Activated CD4-positive, alpha-beta T cell treated with anti-CD3 and anti-CD28 coated beads, Interleukin-2, amount 50 U/mL, for 4 hours (primary cell): ENCODE measurements at places on chromosomes 5 and 9.

DNA sequence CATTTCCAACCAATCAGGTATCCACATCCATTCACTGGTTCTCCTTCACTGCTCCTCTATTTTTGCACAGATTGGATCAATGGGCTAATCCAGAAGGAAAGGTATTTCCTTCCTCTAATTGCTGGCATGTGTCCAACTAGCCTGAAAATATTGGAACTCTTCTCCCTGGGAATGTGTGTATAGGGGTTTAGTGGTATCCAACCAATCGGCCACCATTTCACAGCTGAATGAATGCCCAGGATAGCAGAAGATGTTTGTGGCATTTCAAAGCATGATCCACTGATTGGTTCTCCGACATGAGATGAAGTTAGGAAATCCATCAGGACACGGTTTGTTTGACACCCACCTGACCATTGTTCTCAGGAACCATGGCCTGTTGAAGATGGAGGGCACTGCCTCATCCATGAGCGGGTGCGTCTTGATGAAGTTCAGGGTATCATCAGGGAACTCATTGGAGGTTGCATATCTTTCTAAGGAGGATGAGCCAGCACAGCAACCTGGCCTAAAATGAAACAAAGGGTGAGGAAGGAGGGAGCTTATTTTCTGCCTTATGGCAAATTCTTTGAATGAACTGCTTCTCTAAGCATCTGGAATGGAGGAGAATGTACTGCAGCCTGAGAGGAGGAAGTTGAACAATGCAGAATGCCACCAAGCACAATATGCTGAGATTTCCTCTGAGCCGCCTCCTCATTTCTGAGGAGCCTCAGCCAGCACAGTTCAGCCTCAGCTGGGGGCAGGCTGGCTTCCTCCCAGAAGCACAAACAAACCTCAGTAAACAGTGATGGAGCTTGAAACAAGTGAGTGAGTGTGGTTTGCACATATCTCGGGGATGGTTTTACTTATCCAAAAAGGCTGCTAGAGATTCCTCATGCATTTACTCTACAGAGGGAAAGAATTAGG lies 94.6 kb downstream of the SEMA6A start:
- no peak for DNase-seq

- no peak for DNase-seq
These were observed 411.2 kb upstream of the SLC30A5 start for GRCh38 chr5:68682400-68683160.

- DNase-seq: no peak
These were observed 25.2 kb upstream of the BASP1 start for GRCh38 chr5:17192191-17192590.

- no peak for DNase-seq
These were observed 263.6 kb downstream of the FANCC start for GRCh38 chr9:95053611-95054570.

DNA sequence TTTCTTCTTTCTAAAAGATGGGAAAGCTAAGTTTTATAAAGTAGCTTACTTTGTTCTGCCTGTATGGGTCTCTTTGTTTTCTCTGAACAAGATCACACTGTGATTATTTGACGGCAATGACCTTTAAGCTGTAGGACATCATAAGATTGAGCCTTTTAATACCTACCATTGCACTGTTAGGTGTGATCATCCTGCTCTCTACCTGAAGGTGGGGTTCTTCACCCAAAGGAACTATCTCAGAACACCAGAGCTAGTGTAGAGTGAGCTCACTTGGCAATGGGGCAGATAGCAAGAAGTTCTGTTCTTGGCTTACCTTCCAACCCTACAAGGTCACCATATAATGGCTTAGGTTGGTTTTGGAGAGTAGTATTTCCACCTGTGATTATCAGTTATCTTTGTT lies 200.2 kb downstream of the SPATA31D1 start:
- no peak for DNase-seq

GRCh38 chr9:27303219-27303618 lies 6.3 kb upstream of the EQTN start:
- no peak for DNase-seq

DNA sequence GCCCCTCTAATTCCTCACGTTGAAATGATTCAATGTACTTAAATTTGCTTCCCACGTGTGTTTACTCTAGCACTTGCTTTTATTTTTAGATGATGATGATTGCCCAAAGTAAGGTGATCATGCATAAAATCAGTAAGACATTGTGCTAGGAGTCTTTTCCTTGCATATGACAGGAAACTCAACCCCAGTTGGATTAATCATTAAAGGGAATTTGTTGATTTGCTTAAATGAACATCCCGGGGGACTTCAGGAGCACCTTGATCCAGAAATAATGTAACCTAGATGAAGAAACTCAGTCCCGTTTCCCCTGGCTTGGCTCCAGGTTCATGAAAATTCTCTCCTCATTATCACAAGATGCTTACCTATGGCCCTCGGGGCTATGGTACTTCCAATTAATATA lies 106.1 kb upstream of the STC2 start:
- DNase-seq: no peak

DNA sequence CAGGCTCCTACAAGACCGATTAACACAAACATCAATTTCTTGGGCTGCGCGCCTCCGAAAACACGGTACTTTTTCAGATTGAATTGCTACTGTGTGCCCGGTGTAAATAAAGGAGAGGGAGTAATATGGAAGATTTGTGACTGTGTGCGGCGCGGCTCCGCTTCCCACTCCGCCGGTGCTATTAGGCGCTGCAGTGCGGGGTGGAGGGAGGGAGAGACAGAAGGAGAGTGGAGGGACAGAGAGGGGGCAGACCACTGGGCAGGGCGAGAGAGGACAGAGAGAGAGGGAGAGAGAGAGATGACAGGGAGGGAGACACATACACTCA lies 24.7 kb upstream of the RNU6ATAC start:
- DNase-seq: no peak

- no peak for DNase-seq
These were observed 1078.3 kb upstream of the DMAC1 start for GRCh38 chr9:8877753-8878494.

DNA sequence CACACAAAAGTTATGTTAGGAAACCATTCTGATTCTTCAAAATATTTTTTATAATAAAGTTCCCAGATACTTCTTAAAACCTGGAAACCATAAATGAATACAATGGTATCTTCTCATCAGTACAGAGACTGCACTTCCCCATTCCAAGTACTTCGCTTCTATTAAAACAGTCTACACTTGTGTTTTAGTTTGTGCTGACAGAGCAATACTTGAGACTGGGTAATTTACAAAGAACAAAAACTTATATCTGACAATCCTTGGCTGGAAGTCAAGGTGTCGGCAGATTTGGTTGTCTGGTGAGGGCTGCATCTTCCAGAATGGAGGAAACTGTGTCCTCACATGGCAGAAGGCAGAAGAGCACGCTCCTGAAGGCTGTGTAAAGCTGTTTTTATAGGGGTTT lies 70.1 kb downstream of the RFX3 start:
- DNase-seq: no peak

DNA sequence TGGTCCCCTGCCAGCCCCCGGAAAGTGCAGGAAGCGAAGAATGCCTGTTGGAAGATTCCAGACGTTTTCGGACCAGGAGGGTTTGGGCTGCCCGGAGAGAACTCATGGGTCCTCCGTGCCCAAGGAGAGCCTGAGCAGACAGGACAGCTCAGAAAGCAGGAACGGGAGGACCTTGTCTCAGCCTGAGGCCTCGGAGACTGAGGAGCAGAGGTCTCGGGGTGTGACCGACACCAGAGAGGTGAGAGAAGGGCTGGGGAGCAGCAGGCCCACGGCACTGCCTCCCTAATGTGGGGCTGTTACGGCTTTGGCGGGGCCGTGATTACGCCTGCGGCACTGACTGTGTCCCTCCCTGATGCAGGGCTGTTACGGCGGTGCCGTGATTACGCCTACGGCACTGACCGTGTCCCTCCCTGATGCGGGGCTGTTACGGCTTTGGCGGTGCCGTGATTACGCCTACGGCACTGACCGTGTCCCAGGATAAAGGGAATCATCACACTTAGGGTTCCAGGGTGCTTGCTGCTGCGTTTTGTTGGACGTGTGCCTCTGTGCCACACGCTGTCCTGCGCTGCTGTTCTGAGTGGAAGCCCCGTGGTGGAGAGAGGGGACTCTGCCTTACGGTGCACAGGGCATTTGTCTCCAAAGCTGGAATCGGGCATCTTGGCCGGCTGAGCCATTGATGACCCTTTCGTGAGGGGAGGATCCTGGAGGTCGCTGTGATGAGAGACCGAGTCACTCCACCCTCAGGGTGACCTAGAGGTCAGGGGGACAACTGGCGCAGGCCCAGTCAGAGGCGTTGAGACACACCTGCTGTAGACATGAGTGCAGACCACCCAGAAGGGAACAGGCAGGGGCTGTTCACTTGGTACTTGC lies 25.7 kb downstream of the CEP72 start:
- no peak for DNase-seq

GRCh38 chr5:75885321-75885720 lies 168.1 kb upstream of the POC5 start:
- DNase-seq: no peak

GRCh38 chr5:61416420-61416819 lies 84.4 kb downstream of the ZSWIM6 start:
- DNase-seq: no peak

DNA sequence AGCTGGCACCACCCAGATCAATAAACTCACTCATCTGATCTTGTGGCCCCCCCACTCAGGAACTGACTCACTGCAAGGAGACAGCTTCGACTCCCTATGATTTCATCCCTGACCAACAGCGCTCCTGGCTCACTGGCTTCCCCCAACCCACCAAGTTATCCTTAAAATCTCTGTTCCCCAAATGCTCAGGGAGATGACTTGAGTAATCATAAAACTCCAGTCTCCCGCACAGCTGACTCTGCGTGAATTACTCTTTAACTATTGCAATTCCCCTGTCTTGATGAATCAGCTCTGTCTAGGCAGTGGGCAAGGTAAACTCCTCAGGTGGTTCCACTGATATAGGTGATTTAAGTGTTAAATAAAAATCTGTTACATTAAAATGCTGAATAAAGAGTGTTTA lies 1.9 kb upstream of the TRIM32 start:
- no peak for DNase-seq

DNA sequence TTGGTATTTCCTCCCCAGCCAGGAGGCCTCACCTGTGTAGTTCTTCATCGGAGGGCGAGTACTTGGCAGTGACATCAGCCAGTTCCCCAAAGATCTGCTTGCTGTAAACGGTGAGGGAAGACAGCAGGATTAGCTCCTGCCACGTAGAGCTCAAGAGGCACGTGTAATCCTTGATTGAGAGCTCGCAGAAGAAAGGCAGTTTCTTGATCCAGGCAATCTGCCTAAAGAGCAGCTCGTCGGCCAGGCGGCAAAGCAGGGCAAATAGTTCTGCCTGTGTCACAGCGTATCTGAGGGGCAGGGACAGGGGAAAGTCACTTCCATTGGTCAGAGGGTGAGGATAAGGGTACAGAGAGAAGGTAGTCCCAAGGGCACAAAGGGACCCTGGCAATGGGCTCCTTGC lies 28.6 kb upstream of the NR5A1 start:
- DNase-seq: no peak

GRCh38 chr5:105868038-105868780 lies 1802.5 kb downstream of the EFNA5 start:
- DNase-seq: no peak

GRCh38 chr9:130731355-130731754 lies 37.8 kb downstream of the EXOSC2 start:
- DNase-seq: no peak

DNA sequence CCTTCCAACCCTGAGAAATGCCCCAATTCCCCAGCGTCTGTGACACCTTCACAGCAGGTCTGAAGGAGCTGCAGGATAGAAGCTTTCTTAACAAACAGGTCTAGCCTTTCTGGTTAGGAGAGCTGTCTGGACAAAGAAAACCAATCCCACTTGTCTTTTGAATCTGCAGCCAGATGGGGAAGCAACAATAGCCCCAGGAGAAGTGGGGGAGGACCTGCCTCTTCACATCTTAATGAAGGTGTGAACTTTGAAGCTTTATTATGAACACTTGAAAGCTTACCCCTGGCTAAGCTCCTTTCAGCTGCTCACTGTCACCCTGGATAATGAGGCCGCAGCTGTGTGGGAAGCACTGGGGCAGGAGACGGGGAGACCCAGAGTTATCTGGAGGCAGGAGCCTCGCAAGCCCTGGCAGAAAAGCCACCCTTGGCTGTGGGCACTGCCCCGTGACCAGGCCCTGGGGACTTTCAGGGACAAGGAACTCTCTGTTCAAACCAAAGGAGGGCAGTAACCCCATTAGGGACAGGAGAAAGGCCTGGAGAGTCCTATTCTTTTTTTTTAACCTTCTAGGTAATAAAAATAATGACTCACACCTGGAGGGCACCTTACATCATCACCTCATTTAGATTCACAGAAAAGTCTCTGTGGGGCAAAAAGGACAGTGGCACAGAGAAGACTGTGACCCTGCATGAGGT lies 151.8 kb upstream of the RAD23B start:
- DNase-seq: no peak

DNA sequence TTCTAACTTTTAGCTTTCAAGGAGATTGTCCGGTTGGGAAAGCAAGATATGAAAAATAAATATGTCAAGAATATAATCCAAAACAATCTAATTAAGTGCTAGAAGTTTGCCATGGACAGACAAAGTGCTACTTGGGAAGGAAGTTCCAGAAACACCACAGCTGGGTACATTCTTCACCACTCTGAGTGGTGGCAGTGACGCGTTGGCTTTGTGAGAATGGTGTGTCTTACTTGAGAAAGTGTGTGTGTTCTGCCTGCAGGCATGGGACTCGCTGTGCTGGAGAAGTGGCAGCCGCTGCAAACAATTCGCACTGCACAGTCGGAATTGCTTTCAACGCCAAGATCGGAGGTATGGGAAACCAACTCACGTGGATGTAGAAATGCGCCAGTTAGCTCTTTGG lies 177.2 kb downstream of the PCSK5 start:
- DNase-seq: no peak

DNA sequence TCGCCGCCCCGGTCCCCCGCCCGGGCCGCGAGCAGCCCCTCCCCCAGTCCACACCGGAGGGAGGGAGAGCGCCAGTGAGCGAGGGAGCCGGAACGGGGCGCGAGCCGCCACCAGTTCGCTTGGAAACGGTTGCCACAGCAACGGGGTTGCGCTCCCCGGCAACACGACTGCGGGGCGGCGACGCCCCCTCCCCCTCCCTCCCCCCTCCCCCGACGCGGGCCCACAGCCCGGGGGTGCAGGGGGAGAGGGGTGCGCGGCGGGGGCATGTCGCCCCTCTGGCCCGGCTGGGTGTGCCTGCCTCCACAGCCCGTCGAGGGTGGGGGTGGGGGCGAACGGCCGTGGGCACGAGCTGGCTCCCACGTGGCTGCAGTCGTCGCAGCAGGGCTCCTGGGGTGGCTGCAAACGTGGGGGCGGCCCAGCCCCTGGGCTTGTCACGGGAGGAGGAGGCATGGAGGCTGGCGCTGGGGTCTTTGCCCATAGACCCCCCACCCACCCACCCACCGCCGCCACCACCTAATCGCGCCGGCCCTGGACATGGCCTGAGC lies 524 bp downstream of the PRR7 start:
- DNase-seq: peak; percentile 50

DNA sequence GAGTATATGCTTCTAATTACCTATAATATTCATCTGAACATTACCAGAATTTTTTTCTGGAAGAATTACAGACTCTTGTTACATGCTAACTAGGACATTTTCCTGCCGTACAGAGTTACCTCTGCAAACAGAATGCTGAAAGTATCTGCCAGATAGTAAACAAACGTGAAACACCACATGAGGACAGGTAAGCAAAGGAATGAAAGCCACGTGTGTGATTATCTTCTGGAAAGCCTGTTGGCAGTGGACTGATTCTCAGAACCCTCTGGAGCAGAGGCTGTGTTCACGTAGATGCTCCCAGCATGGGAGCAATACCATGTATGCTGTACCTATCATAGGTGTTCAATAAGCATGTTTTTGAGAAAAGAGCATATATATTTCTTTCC lies 472.6 kb downstream of the ENC1 start:
- DNase-seq: no peak
